ENCODE measurements at places on chromosomes 7 and 10. TPM values are rescaled to one million over a fixed set of nuclear protein-coding genes. Genes with fewer than 3 reads are reported as not detected.

- peak; percentile 89 for DNase-seq
Measured at GRCh38 chr7:157278791-157279724, 57.7 kb upstream of the DNAJB6 start.

DNA sequence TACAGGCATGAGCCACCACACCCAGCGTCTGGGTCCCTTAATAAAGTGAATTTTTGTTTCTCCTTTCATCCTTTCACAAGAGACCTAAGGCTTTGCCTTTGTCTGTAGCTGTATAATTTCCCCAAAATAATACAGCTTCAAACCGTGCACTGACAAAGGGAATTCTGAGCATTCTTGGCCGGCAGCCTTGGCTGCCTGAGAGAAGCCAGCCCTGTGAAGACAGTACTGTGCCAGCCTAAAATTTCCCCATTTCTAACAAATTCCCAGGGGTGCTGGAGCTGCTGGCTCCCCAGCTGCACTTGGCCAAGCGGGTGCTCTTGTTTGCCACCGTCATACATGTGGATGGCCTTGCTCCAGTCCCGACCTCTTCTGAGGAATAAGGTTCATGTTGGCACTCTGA, 106.2 kb downstream of the ZMYND11 start:
- DNase-seq = no peak

GRCh38 chr10:114686013-114686412, 27.9 kb upstream of the ABLIM1 start:
- DNase-seq = no peak

DNA sequence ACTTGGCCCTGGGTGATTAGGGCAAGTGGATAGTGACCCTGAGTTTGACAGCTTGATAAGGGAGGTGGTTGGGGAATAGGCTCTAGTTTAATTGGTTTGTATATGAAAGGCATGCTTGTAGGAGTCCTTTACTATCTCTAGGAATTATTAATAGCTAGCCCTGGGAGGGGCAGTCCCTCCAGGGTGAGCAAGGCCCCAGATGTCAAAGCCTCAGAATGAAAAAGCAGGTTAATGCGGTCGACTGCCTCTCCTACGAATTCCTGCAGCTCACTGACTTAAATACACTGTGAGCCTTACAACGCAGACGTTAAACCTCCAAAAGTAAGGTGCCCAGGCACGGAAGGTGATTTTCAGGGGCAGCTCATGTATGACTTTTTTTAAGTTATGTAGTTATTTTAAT, 5.2 kb upstream of the BTBD16 start:
- no peak for DNase-seq

- DNase-seq = no peak
Measured at GRCh38 chr7:106736508-106737201, 75.7 kb upstream of the CCDC71L start.

DNA sequence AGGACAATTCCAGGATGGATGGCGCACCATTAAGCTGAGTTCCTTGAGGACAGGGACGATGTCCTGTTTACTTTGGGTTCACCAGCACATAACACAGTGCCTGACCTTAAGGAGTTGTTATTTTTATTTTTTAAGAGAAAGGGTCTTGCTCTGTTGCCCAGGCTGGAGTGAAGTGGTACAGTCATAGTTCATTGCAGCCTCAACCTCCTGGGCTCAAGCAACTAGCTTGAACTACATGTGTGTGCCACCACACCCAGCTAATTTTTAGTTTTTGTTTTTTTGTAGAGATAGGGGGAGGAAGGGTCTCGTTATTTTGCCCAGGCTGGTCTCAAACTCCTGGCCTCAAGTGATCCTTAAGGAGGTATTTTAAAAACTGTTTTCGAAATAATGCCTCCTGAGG, 1.7 kb upstream of the CALU start:
- DNase-seq = no peak

DNA sequence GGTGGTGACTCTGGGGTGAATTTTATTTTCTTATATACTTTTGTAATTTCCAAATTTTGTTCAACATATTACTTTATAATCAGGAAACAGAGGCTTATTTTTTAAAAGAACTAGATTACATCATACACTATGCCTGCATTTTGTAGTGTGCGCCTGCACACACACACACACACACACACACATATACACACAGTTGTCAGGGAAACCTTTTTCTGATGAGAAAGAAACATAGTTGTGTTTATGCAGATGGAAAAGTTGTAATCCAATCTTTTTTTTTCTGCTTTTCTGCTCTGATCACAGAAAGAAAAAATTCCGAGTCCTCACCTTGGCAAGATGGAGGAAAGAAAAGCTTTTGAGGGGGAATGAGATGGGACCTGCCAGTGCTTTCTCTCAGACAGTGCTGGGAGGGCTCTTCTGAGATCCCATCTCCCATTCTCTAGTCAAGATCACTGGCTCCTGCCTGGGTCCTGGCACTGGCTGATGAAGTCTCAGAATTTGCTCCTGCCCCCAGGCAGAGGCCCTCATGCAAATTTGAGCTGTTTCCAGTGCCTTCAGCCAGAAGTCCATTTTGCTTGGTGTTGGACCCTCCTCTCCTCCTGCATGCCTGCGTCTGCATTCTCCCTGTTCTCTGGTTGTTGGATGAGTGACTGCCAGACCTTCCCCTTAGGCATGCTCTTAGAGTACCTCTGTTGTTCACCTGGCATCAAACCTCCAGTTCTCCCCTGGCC, 59.7 kb downstream of the TLL2 start:
- no peak for DNase-seq

DNA sequence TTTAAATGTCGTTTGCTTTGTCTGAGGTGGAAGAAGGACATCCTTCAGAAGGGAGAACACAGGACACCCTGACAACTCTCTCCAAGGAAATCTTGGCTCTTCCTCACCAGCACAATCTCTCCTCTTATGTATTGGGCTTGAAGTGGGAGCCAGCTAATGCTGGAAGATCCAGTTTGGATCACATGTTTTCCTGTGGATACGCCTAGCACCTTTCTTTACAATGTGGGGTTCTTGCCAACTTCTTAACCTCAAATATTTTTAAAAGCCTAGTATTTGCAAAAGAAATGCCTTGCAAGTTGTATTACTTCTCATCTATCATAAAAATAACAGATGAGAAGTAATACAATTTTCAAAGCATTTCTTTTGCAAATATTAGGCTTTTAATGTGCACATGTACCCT, 76.4 kb downstream of the FRMD4A start:
- no peak for DNase-seq

- no peak for DNase-seq
Measured at GRCh38 chr7:89401099-89401498, 605.6 kb upstream of the TEX47 start.

- DNase-seq = no peak
Measured at GRCh38 chr10:111748184-111748583, 435.4 kb downstream of the GPAM start.

DNA sequence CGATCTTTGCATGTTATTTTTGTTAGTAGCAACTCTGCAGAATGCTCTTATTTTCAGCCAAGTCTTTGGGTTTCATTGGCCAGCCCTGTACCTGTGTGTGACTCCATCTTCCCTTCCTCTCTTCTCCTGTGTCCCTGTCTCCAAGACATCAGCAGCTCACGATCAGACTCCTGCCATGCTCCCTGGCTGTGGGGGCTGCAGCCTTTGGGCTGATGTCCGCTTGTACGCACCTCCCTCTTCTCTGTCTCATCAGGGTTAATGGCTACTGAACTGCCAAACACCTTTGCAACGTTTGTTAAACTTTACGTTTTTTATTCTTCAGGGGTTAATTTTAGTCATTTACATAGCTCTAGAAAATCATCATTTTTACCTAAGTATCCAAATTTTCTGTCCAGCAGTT, 103.5 kb upstream of the RET start:
- no peak for DNase-seq

- DNase-seq = no peak
Measured at GRCh38 chr10:75431180-75432111, at the start of gene LRMDA. Gene LRMDA, plus strand, starts transcription at chr10:75431624.

GRCh38 chr10:15251791-15252380, 83.4 kb upstream of the NMT2 start:
- DNase-seq = no peak

DNA sequence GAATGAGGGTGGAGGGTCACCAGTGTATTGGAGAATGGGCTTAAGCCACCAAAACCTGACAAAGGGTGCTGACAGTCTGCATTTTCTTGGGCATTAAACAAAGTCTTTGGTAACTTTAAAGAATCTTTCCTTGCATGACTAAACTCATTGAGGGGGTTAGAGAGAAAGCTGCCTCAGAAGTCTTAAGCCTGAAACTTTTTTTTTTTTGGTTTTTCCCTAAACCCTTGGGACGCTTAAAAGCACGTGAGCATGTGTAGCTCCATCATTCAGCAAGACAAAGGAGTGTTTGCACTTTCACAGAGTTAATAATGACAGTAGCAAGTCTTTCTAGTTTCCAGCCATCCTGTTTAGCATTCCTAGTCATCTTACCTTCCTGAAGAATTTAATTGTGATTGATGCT, 110.7 kb downstream of the LRMDA start:
- DNase-seq = no peak

DNA sequence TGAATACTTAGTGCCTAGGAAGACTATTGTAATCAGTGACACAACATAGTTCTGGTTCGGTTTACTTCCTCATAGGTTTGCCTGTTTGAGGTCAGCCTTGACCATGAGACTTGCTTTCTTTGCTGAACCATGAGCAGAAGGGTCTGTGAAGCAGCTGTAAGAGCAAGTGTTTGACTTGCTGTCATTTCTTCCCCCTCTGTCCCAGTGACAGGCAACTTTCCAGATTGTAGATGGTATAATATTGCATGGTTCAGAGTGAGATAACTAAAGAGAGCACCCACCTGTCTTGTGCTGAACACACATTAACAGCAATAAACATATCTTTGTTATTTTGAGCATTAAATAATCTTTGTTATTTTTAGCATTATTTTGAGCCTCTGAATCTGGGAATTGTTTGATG, 9.3 kb upstream of the RTKN2 start:
- no peak for DNase-seq

- no peak for DNase-seq
Measured at GRCh38 chr7:133274265-133274664, 21.4 kb downstream of the EXOC4 start.

DNA sequence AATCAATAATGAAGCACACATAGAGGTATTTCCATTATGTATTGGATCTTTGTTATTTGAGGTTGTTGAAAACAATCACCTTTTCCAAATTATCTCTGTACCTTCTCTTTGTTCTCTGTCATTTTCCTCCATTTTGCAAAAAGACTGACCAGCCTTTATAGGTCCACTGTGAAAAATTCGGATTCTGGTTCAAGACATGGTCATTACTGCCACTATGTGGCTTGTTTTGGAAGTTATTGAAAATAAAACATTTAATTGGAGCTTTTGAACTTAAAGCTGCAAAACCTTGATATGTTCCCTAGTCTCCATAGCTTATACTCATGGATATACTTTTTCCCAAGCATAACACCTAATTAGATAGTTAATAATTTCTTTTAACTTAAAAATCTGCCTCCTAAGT, 1094.4 kb downstream of the NRG3 start:
- DNase-seq = no peak

GRCh38 chr7:115763347-115763746, 267.2 kb downstream of the TFEC start:
- no peak for DNase-seq

GRCh38 chr10:119396008-119396708, 146.4 kb downstream of the RGS10 start:
- DNase-seq = no peak

DNA sequence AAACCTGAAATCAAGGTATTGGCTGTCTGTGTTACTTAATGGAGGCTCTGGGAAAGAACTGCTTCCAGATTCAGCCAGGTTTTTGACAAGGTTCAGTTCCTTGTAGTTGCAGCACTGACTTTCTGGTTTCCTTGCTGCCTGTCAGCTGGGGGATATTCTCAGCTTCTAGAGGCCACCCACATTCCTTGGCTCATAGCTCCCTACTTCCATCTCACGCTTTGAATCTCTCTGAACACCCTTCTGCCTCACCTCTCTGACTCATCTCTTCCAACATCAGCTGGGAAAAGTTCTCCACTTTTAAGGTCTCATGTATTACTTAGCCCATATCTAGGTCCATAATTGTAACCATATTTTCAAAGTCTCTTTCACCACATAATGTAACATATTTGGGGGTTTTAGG, 22.9 kb upstream of the GPR22 start:
- DNase-seq = no peak

DNA sequence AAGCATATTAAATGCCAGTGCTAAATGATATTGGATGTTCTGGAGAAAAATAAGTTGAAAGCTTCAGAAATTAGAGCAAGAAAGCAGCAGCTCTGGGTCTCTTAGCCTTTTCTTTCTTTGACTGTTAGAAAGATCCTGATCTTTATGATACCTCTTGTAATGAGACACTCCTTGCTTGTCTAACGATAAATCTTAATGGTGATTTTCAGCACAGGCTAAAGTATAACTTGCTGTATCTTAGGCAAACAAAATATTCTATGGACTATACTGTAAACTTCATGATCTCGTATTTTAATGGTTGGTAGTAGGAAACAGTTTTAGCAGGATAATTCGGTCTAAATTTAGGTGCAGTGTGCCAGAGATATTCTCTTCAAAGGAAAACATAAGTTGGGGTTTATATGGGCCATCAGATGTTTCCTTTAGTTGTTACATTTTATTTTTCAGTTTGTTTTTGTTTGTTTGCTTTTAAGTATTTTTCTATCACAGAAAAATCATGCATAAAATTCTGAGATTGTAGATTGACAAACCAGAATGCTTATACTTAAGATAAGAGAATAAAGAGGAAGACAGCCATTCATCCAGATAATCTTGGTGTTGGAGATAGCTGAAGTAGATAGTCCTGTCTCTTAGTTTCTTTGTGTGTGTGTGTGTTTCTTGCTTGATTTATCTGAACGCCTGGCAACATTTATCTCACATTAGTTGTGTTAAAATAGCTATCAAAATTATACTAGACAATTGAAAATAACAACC, 4.7 kb downstream of the CASD1 start:
- DNase-seq = no peak

DNA sequence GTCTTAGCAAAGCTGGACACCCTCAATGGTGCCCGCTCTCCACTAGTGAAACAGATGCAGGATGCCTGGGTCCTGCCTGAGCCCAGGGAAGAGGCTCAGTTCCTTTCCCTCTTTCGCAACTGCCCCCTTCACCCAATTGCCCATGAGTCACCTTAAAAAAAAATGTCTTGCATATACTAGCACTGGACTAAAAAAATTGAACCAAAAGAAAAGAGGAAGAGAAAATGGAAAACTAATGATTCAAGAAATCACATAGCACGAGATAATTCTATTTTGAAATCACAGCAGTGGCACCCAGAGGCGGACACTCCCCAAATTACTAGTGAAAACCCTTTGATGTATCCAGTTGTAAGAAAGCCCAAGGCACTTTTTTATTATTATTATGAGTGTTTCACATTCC, 972.5 kb downstream of the LRMDA start:
- no peak for DNase-seq

DNA sequence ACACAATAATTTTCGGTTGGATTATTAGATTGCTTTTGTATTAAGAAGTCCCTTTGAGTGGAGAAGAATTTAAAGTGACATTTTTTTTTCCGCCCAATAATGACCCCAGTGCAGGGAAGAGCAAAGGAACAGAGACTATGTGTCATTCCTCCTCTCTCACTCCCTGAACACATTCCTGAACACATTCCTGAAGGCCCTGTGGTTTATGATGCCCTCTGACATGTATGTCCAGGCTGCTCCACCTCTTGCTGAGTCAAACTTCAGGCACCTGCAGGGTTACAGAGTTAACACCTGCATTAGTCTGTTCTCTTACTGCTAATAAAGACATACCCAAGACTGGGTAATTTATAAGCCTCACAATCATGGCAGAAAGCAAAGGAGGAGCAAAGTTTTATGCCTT, 704.0 kb upstream of the LRRN3 start:
- no peak for DNase-seq

- DNase-seq = peak; percentile 78
Measured at GRCh38 chr10:102668326-102669107, 24.2 kb downstream of the TRIM8 start.

The C10orf62 gene
- total RNA-seq = not detected

The VSTM4 gene
- total RNA-seq = 6.4 TPM

The CNTNAP2 gene
- total RNA-seq = 1.2 TPM

The SLC13A1 gene
- not detected for total RNA-seq

The CALCR gene
- total RNA-seq = 0.20 TPM
